ENCODE measurements at places on chromosomes 12 and 14.

DNA sequence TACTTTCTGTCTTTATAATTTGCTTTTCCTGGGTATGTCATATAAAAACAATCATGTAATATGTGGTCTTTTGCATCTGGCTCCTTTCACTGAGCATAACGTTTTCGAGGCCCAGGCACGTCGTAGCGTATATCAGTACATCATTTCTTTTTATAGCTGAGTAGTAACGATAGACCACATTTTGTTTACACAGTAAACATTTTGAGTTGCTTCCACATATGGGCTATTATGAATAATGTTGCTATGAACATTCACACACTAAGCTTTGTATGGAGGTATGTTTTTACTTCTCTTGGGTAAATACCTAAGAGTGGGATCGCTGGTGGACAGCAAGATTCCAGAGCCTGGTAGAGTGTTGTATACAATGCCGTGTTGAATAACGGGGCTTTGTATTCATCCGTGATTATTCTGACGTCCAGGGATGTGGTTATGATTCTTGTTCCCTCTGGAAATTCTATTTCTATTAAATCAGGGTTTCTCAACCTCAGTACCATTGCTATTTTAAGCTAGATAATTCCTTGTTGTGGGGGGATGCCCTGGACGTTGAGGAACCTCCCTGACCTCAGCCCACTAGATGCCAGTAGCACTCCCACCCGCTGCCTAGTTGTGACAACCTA is 38.9 kb upstream of the CIT start:
- DNase-seq, result no peak

DNA sequence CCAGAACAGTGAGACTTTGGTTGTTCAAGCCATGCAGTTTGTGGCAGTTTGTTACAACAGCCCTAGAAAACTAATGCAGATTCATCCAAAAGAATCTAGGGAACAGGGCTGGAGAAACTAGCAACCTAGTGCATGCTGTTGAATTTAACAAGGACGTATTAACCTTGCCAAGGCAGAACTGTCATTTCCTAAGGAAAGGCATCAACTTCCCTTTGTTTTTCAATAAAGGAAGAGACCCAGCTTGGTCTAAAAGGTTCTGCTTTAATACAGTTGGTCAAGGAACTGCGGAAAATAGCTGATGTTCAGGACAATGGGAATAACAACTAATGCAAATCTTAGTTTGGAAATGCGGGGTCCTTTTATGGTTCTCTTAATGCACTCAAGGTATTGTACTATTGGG is 11.5 kb downstream of the AK7 start:
- DNase-seq, result no peak

DNA sequence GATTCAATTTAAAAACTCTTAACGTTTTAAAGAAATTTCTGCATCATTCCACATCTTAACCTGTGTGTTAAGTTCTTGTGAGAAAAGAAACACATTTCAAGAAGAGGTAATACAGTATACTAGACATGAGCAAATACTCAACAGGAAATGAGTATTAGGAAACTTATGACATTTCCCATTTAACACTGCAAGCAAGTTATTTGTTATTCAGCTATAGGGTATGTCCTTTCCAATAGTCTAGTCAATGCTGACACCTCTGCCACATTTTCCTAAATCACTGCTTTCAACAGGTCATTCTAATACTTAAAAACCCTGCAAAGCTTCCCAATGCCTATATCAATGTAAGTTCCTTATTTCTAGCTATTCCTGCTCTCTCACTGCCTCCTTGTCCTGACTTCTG is 93.1 kb downstream of the DDHD1 start:
- no peak for DNase-seq

- DNase-seq, result no peak
Measured at GRCh38 chr12:118107694-118108093, 3.9 kb upstream of the VSIG10 start.

- no peak for DNase-seq
Measured at GRCh38 chr12:10140001-10140400, 10.0 kb upstream of the CLEC7A start.

DNA sequence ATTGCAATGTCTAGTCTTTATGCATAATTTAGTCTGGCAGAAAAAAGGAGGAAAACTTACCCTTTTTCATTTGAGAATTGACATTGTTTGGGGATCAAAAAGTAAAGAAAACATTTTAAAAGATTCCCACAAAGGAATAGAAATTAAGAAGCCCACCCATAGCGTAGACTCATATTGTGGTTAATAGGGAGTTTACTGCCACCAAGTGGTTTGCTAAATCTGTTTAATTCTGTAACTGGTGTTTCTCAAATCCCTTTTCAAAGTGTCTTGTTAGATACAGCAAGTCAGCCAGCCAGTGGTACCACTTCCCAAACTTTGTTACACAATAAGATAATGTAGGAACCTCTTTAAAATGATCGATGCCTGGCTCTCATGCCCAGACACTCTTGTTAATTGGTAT is 180.3 kb downstream of the IPO8 start:
- DNase-seq, result no peak

GRCh38 chr12:45827974-45828373 is 98.5 kb downstream of the ARID2 start:
- no peak for DNase-seq
